B cell (primary cell): ENCODE measurements at places on chromosomes 1 and 21. TPM values are rescaled to one million over a fixed set of nuclear protein-coding genes. Genes with fewer than 3 reads are reported as not detected.
A peak's percentile ranks its signal among the peaks of the same experiment; 100 is the strongest.

- no peak for DNase-seq
- H3K36me3 ChIP-seq: no peaks in the 10 kb centered on the region
- no peaks in the 10 kb centered on the region for H3K4me1 ChIP-seq
- no peak overlapping the region for H3K4me3 ChIP-seq
- no peak overlapping the region for H3K27ac ChIP-seq
Measured at GRCh38 chr1:72431810-72432209, 149.5 kb upstream of the NEGR1 start.

Gene OVAAL
- not detected in 2 replicates for total RNA-seq

Gene GIPC2
- total RNA-seq: not detected in 2 replicates

Gene HORMAD1
- total RNA-seq: 1.1 and 2.1 TPM in 2 replicates

DNA sequence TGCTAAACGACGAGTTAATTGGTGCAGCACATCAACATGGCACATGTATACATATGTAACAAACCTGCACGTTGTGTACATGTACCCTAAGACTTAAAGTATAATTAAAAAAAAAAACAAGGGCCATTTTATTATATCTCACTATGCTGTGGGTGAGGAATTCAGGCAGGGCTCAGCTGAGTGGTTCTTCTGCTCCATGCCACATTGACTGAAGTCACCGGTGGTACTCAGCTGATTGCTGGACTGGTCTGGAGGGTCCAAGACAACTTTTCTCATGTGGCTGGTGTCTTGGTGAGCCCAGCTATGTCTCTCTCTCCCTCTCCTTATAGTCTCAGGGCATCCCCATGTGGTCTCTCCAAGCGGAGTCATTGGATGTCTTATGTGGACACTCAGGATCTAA, 275.0 kb downstream of the GRIK3 start:
- DNase-seq: no peak
- H3K4me3 ChIP-seq: no peak overlapping the region
- no peaks in the 10 kb centered on the region for H3K4me1 ChIP-seq
- no peak overlapping the region for H3K27ac ChIP-seq

DNA sequence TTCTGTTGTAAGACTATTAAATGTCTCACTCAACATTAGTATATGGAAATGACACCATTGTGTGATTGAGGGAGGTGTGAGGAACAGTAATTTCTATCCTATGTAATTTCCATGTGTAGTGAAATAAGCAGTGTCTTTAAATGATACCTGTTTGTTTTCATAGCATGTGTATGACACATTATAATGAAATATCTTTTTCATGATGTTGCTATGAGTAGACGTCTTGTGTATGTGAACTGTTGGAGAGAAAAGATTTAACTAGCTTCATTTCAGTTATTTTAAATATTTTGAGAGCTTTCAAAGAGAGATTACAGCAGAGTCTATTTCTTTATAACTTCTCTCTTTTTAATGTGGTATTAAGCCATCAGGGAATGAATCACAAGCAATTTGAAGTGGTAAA, 71.5 kb upstream of the QSOX1 start:
- H3K36me3 ChIP-seq: peaks cover 53% of the 10 kb centered on the region
- no peak for DNase-seq
- no peak overlapping the region for H3K4me3 ChIP-seq
- no peak overlapping the region for H3K27ac ChIP-seq
- no peaks in the 10 kb centered on the region for H3K27me3 ChIP-seq
- no peaks in the 10 kb centered on the region for H3K4me1 ChIP-seq

DNA sequence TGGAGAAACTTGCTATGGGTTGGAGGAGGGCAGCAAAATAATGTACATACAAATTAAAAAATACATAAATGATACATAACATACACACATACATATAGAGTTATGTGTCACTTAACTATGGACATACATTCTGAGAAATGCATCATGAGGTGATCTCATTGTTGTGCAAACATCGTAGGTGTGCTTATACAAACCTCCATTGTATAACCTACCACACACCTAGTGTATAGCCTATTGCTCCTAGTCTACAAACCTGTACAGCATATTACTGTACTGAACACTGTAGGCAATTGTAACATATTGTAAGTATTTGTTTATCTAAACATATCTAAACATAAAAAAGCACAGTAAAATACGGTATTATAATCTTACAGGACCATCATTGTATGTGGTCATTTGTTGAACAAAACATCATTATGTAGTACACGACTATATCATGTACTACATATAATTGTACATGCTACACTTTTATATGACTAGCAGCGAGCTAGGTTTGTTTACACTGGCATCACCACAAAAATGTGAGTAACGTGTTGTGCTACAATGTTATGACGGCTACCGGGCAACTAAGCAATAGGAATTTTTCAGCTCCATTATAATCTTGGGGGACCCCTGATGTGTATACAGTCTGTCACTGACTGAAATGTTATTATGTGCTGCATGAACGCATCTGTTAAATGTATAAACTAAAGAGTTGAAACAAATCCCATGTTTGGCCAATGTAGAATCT, 35.5 kb downstream of the ITGB3BP start:
- H3K36me3 ChIP-seq: peaks cover 3% of the 10 kb centered on the region
- no peak for DNase-seq
- no peak overlapping the region for H3K27ac ChIP-seq
- H3K4me1 ChIP-seq: no peaks in the 10 kb centered on the region
- no peak overlapping the region for H3K4me3 ChIP-seq

DNA sequence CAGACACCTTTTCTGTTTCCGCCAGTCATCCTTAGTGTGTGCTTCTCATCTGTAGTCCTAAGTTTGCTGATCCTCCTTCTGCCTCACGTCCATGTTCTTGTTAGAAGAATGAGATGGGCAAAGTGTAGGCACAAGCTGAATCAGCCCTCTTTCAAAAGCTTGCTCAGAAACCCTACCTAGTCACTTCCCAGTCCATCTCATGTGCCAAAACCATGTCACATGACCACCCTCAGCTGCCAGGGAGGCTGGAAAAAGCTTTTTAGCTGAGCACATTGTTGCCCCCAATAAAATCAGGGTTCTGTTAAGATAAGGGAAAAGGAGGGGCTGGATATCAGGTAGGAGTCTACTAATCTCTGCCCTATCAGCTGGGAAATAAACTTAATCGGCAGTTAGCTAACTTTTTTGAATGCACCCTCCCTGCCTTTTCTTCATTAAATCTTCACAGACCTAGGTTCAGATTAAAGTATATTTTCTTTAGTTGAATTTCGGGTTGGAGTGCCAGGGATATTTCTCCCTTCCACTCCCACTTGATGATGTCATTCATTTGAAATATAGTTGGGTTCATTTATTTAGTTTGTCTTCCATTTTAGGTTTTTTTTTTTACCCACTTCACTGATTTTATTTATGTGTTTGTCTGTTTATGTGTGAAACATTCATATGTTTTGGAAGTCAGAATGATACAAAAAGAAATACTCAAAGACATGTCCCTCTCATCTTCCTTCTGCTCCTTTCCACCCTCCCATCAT, 129.2 kb downstream of the ROR1 start:
- no peaks in the 10 kb centered on the region for H3K27me3 ChIP-seq
- peaks cover 9% of the 10 kb centered on the region for H3K4me1 ChIP-seq
- H3K36me3 ChIP-seq: no peaks in the 10 kb centered on the region
- no peak overlapping the region for H3K4me3 ChIP-seq

DNA sequence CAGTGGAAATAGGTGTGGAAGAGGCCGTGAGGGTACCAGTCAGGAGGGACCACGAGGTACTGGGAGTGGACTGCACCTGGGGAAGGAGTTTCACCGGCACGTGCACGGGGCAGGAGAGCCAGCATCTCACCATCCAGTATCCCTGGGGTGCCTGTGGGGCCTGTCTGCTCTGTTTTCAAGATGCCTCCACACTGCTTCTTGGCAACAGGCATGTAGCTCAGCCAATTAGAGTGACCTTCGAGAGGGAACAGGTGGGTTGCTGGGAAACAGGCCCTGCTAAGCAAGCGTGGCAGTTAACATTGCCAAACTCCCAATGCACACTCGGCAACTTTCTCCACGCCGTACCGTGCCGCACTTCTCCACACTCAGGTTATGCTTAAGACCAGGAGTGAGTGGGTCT, 17.7 kb downstream of the KCNC4 start:
- no peaks in the 10 kb centered on the region for H3K27me3 ChIP-seq
- no peak overlapping the region for H3K27ac ChIP-seq
- no peak overlapping the region for H3K4me3 ChIP-seq
- no peaks in the 10 kb centered on the region for H3K4me1 ChIP-seq

Gene ARMH1
- 10.2 and 11.4 TPM in 2 replicates for total RNA-seq

DNA sequence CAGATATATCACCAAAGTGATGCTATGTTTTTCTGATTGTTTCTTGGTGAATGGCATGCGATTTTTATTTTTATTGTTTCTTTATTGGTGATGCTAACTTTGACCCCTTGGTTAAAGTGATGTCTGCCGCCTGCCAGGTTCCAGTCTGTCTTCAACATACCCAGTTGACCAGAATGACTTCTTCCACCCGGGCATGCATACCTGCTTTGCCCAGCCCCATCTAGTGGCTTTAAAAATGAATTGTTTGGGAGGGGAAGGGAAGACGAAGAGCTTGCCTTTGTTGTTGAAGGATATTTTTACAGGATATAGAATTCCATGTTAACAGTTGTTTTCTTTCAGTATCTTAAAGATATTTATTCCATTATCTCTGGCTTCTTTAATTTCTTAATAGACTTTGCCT, 65.1 kb downstream of the ATG4C start:
- H3K4me3 ChIP-seq: no peak overlapping the region
- no peaks in the 10 kb centered on the region for H3K4me1 ChIP-seq
- no peak for DNase-seq
- H3K36me3 ChIP-seq: peaks cover 18% of the 10 kb centered on the region
- no peaks in the 10 kb centered on the region for H3K27me3 ChIP-seq

DNA sequence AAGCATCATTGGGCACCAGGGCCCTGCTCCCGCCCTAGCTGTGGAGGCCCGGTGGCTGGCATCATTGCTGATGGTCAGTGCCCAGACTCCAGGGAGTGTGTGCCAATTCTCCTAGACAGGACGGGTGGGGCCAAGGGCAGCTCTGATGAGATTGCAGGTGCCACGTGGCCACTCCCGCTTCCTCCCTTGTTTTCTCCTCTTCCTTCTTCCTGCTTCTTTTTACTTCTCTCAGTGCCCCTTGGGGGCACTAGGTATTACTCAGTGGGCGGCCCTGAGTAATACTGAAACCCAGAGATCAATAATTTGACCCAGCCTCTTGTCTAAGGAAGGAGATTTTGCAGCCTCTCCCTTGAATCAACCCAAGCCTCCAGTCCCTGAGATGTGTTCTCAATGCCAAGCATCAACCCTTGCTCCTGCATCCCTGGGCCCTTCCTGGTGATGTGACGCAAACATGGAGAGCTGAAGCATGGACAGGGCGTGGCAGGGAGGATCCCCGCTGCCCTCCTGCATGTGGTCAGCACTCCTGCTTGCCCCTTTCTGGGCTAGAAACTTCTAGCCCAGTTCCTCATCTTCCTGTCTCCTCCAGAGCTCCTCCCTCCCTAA, 32.4 kb downstream of the CDK18 start:
- no peak overlapping the region for H3K27ac ChIP-seq
- no peak overlapping the region for H3K4me3 ChIP-seq
- no peaks in the 10 kb centered on the region for H3K36me3 ChIP-seq
- H3K27me3 ChIP-seq: peaks cover 3% of the 10 kb centered on the region

Gene TTC22
- 10.4 and 10.9 TPM in 2 replicates for total RNA-seq

DNA sequence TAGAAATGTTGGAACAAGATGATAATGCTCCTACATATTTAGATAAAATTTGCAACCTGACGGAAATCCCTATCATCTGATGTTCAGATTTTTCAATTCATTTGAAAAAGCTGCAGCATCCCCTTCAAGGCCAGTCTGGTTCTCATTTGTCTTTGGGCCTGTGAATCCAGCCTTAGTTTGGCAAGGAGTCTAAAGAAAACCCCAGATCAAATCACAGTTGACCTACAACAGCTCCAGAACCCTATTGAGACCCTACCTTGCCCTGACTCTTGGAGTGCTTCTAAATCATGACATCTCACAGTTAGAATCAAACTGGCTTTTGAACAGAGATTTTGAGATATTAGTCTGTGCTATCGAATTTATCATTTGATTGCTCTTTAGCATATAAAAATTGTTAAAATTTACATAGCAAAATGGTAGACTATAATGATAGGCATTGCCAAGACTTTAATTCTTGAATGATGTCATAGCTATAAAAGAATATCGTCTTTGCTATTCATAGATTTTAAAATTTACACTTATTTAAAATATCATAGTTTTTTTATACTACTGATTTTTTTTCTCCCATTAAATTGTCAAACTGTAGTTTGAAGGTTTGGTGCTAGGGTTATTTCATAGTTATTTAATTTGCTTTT, 2.2 kb downstream of the PPP2R5A start:
- H3K27me3 ChIP-seq: no peaks in the 10 kb centered on the region
- H3K27ac ChIP-seq: peak overlapping the region; percentile 90
- H3K4me3 ChIP-seq: peak overlapping the region; percentile 97
- H3K4me1 ChIP-seq: peaks cover 49% of the 10 kb centered on the region
- H3K36me3 ChIP-seq: no peaks in the 10 kb centered on the region
- DNase-seq: peak; percentile 13

DNA sequence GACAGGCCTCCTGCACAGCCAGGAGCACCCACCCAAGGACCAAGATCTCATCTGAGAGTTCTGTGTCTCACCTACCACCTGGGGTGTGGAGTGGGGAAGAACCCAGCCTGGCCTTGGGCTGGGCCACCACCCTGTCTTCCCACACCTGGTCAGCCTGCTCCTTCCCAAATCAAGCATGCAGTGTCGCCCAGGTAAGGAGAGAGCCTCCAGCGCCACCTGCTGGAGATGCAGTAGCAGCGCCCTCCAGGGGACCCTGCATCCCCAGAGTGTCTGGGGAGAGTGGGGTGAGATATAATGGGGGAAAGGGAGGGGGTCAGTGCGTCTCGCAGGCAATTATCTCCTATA, 32.3 kb downstream of the KIAA2013 start:
- H3K27ac ChIP-seq: no peak overlapping the region
- peak; percentile 77 for DNase-seq
- H3K4me3 ChIP-seq: no peak overlapping the region
- H3K27me3 ChIP-seq: peaks cover 14% of the 10 kb centered on the region

DNA sequence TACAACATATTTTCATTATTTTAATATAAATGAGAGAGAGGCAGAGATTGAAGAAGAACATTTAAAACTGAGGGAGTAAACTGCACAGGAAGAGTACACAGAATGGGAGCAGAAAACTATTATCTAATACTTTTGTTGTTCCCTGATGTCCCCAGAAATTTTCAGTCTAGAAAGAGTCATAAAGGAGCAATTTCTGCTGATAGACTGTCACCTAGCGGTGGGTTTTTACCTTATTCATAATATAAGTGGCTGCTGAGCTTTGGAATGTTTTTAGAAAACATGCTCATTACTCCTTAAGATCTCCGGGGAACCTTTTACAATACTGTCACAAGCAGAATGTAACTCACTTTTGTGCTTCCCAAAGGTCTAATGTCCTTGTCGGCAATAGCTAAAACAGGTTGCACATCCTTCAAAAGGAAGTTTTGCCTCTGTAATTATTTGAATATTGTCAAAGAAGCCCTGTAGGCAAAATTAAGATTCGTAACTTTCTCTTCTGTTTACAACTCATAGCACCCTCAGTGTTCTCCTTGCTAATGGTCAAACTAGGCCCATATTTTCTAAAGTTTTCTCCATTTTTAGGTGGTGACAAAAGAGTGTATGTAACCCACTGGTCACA, 4.9 kb upstream of the NPL start:
- DNase-seq: peak; percentile 66
- no peak overlapping the region for H3K4me3 ChIP-seq
- no peaks in the 10 kb centered on the region for H3K27me3 ChIP-seq
- H3K4me1 ChIP-seq: peaks cover 6% of the 10 kb centered on the region
- H3K27ac ChIP-seq: no peak overlapping the region
